ENCODE measurements at places on chromosomes 6 and 20.

DNA sequence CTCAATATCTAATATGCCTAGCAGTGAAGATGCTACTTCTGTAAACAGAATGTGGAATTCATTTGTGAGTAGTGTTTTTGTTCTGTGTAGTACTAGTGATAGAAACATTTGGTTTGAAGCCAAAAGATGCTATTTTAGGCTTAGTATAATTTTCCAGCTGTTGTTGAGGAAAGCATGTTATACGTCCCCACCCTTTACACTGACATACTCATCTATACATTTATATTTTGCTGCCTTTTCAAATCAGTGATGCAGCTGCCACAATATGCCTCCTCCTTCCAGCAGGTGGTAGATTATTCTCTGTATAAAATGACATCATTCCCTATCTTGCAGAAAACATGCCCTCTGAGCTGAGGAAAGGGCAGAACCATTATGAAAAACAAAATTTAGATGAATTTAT is 1217.6 kb upstream of the GJE1 start:
- no peaks in the 10 kb centered on the region for H3K36me3 ChIP-seq
- no peaks in the 10 kb centered on the region for H3K4me1 ChIP-seq
- DNase-seq: no peak

- peaks cover 2% of the 10 kb centered on the region for H3K27me3 ChIP-seq
- H3K36me3 ChIP-seq: no peaks in the 10 kb centered on the region
- peaks cover 80% of the 10 kb centered on the region for H3K4me1 ChIP-seq
Observed at GRCh38 chr6:133957780-133958242, 4.8 kb downstream of the TBPL1 start.

DNA sequence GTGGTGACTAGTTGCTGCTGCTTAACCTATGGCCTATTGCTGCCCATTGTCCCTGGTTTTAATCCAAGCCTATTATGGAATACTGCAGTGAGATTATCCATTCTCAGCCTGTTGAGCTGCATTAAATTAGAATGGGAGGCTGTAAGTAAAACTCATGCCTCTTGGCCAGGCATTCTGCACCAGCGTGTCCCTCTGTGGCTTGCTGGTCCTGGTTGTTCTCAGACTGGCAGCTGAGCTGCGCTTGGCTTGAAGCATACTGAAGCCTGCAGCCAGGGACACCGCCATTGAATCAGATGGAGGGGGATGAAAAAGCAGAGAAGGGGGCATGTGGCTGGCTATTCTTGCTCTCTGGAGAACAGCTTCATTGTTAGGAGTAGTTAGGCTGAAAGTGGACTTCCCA is 15.6 kb downstream of the LRRN4 start:
- H3K36me3 ChIP-seq: peaks cover 25% of the 10 kb centered on the region
- DNase-seq: no peak
- H3K27ac ChIP-seq: peak overlapping the region; percentile 60
- no peaks in the 10 kb centered on the region for H3K27me3 ChIP-seq

- H3K27ac ChIP-seq: no peak overlapping the region
- peaks cover 9% of the 10 kb centered on the region for H3K36me3 ChIP-seq
- H3K27me3 ChIP-seq: peaks cover 5% of the 10 kb centered on the region
- H3K4me3 ChIP-seq: no peak overlapping the region
Observed at GRCh38 chr6:4032475-4032874, 46.5 kb downstream of the FAM217A start.

DNA sequence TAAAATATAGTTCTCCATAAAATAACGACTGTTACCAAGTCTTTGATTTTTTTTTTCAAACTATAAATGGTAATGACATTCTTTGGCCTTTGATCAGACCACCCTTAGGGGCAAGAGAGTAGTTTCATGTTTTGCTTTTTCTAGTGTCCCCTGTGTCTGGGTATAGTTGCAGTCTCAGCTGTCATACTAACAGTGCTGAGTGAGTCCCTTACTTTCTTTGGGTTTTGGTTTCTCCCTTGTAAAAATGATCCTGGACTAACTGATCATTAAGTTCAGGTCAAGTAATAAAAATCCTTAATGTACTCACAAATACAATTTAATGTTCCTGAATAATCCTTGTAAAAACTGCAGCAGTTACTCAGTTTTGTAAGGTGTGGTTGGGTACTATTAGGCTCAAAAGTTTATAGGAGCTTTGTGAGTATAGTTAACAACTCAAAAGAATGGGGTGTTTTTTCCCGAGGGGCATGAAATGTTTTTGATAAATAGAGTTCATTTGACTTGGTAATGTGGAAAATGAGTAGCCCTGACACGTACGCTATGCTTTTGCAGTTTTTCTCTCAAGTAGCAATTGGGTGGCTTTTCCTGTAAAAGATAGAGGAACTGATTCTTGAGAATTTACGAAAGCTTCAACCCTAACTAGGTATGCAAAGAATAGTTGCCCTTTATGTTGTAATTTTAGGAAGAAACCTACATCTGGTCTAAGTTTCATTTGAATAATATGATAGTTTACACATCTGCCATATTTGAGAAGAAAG is 6.2 kb downstream of the PTPN1 start:
- H3K27ac ChIP-seq: peak overlapping the region; percentile 94
- H3K36me3 ChIP-seq: no peaks in the 10 kb centered on the region
- peak overlapping the region; percentile 89 for H3K4me3 ChIP-seq
- peaks cover 99% of the 10 kb centered on the region for H3K4me1 ChIP-seq
- peaks cover 4% of the 10 kb centered on the region for H3K27me3 ChIP-seq
- no peak for DNase-seq

DNA sequence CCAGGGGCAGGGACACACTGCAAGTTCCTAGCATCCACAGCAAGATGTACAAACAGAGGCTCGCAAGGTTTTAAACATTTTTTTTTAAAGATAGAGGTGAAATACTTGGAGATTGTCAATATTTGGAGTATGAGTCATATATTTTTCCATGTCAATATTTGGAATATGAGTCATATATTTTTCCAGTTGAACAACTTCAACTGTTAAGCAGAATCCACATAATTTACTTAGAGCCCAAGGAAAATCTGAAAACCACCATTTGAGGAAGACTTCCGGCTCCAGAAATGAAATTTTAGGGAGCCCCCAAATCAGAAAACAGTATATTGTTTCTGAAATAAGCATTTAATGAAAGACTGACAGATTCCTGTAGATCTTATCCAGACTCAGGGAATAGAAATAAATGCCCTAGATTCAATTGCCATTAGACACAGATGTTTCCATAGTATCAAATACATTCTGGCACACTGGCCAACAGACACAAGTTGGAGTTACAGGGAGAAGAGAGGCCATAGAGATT is 51.6 kb upstream of the FAM184A start:
- no peaks in the 10 kb centered on the region for H3K4me1 ChIP-seq
- H3K27ac ChIP-seq: no peak overlapping the region
- DNase-seq: no peak
- H3K36me3 ChIP-seq: no peaks in the 10 kb centered on the region
- peaks cover 2% of the 10 kb centered on the region for H3K27me3 ChIP-seq

All from immature natural killer cell (primary cell).